LNCaP clone FGC (cell line): ENCODE measurements at places on chromosomes 12 and 14.

DNA sequence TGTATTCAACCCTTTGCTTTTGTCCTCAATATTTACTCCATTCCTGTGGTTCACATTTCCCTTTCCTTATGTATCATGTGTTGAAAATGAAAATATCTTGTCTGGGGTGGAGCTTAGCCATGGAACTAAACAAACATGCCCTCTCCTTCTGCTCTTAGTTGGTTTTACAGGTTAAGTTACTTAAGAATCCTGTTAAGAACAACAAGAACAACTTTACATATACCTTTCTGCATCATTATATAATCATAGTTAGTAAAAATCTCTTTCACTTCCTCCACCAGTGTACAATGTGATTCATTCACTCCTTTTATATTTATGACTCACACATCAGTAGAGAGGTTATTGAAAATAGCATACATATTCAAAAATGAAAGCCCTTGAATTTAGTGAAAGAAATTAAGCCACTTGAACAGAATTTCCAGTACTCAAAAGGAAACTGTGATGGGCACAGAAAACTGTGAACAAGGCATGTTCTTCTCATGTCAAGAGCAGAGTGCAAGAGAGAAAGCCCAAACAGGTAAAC lies 307.7 kb downstream of the CCDC91 start:
- DNase-seq, result no peak

DNA sequence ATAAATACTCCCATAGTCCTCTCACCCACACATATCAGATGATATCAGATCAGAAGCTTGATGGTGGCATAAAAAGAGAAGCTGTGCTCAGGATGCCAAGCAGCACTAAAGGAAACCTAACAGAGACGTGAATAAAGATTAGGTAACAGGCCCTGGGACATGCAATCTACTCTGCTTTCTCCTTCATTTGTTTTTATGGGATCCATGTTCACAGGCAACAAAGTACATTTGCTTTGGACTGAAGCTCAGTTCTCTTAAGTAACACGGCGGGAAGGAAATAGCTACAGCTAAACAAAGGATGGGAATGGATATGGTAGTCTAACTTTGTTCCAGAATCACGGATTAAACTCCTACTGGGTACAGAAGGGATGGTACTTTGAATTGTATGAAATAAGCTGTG lies 119.5 kb downstream of the TTC7B start:
- DNase-seq, result no peak

DNA sequence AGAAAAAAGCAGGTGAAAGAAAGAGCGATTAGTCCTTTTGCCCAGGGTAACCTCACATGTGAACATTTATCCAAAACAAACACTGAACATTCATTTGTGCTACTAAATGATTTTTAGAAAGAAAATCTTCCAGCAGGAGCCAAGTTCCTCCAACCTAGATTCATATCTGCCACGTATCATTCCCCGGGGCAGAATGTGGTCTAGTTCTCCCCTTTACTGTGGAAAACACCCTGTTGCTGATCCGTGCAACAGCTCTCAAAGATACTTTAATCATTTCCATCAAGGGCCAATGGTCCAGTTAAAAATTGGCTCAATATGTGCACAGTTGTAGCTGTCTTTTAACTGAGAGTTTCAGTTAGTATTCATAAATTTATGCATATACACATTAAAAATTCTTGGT lies 479.1 kb downstream of the ATP23 start:
- no peak for DNase-seq

DNA sequence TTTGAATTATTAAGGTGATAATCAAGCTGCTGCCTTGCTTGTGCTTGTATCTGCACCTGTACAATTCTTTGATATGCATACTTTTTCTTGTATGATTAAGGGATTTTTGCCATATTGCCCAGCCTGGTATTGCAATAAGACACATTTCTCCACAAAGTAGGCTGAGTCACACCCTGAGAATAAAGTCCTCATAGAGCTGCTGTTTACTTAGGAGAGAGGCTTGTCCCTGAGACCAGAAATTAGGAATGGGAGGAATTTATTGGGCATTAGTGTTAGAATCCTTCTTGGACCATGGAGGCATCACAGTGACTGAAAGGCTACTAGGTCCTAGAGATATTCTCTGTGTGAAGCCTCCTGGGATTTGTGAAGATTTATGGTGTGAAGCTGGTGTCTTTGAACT lies 506.8 kb upstream of the FBXO33 start:
- no peak for DNase-seq

- no peak for DNase-seq
These were observed 147.1 kb upstream of the PLEKHA5 start for GRCh38 chr12:18982226-18982949.

DNA sequence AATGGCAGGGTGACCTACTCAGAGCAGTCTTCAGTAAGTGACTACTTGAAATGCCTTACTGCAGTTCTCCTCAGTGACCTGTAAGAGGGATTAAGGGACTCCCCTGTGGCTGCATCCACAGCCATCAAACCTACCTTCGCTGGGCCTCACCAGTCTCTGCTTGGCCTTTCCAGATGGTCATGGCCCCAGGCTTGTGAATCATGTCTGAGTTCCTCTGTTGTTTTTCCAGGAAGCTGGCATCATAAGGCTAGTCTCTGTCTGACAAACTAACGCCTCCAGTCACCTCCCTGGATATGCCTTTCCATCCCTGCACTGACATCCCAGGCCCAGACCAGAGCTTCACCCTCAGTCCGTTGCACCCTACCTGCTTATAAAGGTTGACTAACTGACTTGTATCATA lies 14.0 kb downstream of the RNASE2 start:
- DNase-seq, result no peak

GRCh38 chr12:59619461-59620240 lies 23.8 kb downstream of the SLC16A7 start:
- no peak for DNase-seq

DNA sequence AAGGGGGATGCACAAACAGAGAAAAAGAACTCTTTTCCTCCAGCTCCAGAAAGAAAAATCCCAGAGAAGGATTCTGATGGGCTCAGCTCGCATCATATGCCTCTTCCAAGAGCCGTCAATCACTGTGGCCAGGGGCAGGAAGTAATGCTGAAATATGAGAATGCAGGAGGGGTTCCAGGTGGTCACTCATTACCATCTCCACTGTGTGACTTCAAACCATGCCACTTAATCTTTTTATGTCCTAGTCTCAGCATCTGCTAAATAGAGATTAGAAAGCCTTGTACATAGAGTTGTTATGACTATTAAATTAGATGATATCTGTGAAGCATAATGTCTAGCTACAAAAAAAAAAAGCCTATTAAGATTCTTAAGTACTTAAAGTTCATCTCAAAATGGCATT lies 65.6 kb upstream of the FICD start:
- DNase-seq, result no peak

GRCh38 chr14:72416892-72417291 lies 477.0 kb downstream of the DPF3 start:
- peak; percentile 38 for DNase-seq

- DNase-seq, result no peak
These were observed 3.5 kb downstream of the CPNE6 start for GRCh38 chr14:24074625-24075484.

DNA sequence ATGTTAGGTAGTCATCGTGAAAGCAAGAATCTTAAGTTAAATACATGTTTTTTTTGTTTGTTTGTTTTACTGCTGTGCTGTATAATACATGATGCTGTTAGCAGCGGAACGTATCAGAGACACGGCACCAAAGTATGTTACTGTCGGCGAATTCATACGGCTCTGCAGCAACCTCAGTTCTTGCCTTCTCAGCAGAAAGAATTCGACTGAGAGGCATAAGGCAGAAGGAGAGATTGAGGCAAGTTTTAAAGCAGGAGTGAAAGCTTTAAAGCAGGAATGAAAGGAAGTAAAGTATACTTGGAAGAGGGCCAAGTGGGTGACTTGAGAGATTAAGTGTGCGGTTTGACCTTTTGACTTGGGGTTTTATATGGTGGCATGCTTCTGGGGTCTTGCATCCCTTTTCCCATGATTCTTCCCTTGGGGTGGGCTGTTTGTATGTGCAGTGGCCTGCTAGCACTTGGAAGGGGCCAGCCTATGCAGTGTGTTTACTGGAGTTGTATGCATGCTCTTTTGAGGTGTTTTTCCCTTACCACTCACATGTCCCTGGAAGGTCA lies 23.7 kb downstream of the LEMD3 start:
- DNase-seq, result no peak

DNA sequence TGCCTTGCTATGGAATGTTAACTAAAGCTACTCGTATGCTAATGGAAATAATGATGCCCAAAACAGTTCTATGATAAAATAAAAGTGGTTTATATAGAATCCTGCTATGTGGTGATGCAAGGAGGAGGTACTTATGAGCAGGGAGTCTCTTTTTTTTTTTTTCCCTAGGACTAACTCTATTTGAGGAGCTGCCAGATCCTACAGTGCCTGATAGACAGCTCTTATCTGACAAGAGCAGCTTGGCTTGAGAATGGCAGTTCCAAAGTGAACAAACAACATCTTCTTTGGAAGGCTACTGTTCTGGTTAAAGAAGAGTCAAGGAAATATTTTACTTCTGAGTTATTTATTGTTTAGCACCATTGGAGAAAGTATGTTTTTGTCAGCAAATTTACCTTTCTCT lies 10.2 kb upstream of the ACSM4 start:
- DNase-seq, result peak; percentile 50

DNA sequence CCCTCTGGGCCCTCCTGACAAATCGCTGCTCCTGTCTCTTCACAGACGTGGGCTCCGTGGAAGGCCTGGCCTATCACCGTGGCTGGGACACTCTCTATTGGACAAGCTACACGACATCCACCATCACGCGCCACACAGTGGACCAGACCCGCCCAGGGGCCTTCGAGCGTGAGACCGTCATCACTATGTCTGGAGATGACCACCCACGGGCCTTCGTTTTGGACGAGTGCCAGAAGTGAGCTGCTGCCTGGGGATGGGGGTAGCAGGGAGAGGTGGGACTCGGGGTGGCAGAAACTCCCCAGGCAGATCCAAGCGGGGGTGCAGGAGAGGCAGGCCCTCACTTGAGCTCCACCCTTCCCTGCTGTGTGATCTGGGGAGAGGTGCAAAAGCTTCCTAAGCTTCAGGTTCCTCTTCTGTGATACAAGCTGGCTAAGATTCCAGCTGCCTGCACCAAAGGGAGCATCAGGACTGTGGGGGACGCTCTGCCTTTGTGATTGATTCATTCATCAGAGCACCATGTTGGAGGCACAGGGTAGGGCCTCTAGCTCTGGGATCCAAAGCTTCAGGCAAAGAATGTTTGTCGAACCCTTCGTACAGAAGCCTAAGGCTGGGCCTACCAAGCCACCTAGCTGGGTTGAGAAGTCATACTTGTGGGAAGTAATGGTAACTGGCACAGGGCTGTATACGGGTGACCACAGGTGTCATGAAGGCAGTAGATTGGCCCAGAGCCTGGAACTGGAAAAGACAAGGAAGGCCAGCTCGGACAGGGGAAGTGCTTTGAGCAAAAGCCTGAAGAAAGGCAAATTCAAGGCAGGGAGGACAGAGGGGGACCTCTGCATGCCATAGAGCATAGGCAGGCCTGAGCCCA lies 29.1 kb upstream of the NXPH4 start:
- DNase-seq, result no peak

DNA sequence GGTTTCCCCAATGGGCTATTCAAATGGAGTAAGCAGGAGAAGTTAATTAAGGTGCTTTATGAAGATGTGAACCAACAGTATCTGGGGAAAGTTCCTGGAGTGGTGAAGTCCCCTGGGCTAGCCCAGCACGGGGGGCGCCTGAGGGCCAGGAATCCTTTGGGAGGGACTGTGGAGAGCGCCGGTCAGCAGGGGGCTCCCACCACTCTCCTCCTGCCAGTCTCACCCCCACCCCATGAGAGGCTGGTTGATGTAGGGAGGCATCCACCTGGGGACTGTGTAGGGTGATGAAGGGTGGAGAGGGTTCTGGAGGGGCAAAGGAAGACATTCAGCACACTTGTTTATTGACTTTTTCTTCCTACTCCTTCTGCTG lies 4.4 kb downstream of the CEBPE start:
- no peak for DNase-seq

DNA sequence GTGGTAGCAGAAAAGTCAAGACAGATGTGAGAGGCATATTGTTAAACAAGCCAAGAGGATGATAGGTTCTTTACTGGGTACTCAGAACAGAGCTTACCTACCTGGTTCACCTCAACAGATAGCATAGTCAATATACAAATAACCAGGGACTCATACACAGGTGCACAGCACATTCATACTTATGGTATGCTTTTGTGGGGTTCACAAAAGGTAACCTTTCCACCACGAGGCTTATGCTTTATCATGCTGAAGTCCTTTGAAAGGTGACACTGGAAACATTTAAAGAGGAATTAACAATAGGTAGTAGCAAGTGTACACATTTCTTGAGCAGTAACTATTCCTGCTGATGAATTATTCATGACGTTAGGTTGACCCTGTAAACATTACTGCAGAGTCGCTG lies 42.2 kb upstream of the MBIP start:
- no peak for DNase-seq

GRCh38 chr14:38186216-38186615 lies 21.5 kb upstream of the SSTR1 start:
- no peak for DNase-seq

DNA sequence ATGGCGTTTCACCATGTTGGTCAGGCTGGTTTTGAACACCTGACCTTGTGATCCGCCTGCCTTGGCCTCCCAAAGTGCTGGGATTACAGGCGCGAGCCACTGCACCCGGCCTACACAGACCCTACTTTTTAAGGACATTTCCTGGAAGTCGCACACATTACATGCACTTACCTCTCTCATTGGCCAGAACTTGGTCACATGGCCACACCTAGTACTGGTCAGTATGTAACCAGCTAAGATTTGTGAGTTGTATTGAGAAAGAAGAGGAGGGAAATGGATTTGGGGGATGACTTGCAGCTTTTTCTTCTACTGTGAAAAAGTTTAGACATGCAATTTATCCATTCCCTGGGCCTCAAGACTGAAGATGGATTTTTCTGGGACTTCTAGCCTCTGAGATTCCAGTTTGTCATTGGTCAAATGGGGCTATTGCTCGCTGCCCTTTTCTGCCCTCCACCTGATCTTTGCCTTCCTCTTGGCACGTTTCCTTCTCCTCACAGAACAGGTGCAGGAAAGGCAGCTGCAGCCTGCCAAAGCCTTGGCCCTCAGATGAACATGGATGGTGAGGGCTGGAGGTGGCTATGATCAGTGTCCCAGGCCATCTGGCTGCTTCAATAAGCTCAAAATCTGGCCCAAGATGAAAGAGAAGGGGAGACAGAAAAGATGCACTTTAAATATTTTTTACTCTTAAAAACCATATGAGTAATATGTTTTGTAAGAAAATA lies 7.1 kb upstream of the ZDHHC22 start:
- DNase-seq, result no peak

GRCh38 chr14:103545219-103545914 lies 16.4 kb downstream of the TRMT61A start:
- DNase-seq, result no peak
